ENCODE measurements at places on chromosomes 12 and 14.

GRCh38 chr12:2286461-2287131 is 233.8 kb downstream of the CACNA1C start:
- no peak for DNase-seq

GRCh38 chr12:75444429-75445136 is 36.0 kb upstream of the GLIPR1 start:
- DNase-seq: peak; percentile 7

DNA sequence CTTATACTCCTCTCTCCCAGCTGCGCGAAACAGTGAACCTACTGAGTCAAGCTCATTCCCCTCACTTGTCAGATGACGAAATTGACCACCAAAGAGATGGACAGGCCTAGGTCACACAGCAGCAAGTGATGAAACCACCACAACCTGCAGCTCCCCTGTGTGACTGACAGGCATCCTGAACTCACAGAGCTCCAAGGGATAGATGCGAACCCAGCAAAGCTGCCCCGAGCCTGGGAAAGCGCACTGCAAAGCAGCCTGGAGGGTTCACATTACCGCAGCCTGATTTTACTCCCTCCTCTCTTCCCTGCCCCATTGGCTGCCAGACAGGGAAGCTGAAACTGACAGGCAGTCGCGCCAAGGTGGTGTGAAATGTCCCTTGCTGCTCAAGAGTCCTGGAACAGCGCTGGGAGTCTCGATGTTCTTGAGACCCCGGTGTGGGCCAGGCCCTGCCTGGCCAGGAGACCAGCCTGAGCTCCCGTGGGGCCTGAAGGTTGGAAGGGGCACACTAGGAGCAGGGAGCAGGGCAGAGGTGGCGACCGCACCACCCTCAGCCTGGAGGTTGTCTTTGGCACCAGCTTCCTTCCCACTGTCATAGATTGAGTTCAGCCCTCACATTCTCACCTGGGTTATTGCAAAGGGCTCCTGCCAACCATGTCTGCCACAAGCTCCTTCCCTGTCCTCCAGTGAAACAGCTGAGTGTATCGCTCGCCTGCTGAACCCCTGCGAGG is 36.3 kb downstream of the SNRNP35 start:
- DNase-seq: no peak

DNA sequence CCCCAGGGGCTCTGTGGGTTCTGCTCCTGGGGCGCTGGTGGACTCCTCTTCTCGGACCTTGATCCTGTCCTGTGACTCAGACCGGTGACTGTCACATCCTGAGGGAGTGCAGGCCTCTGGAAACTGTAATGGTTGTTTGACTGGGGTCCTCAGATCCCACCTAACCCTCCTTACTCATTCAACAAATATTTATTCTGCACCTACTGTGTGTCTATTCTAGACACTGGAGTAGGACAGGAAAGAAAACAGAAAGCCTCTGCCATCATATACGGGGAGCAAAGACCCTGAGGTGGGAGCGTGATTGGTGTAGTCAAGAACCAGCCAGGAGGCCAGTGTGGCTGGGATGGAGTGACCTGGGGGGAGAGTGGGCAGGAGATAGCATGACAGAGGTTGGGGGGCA is 47.6 kb downstream of the ESRRB start:
- no peak for DNase-seq

GRCh38 chr12:96850676-96851075 is 56.4 kb upstream of the NEDD1 start:
- DNase-seq: no peak

GRCh38 chr14:100725587-100726387 is 905 bp upstream of the DLK1 start:
- DNase-seq: no peak

DNA sequence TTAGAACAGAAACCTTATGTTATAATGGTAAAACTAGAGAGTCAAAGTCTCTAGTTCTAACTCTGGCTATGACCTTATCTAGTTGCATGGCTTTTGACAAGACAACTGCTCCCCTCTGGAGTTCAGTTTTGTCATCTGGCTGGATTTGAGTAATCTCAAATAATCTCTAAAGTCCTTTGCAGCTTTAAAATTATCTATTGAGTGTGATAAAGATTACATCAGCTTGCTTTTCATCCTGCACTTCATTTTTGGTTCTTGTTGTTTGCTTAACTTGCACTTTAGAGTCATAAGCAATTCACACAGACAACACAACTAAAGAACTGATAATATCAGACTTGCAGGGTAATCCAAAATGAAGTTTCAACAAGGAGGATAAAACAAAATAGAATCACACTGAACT is 2.3 kb downstream of the AKAP5 start:
- DNase-seq: no peak

DNA sequence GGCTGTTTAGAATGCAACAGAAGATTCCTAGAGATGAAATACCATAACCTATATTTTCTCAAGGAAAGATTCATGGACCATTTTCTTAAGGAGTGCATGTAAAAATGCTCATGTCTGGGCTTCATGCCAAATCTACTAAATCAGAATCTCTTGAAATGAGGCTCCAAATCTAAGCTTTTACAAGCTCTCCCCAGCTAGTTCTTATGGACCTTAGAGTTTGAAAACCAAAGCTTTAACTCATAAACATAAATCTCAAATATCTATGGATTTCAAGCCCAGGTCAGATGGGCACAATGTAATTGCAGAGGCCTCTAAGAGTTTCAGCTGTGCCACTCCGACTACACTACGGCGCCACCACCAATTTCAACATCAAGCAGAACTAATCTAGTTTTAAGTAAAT is 117.3 kb upstream of the CAND1 start:
- no peak for DNase-seq

- DNase-seq: no peak
Observed at GRCh38 chr14:34034447-34035176, 83.7 kb upstream of the EGLN3 start.

DNA sequence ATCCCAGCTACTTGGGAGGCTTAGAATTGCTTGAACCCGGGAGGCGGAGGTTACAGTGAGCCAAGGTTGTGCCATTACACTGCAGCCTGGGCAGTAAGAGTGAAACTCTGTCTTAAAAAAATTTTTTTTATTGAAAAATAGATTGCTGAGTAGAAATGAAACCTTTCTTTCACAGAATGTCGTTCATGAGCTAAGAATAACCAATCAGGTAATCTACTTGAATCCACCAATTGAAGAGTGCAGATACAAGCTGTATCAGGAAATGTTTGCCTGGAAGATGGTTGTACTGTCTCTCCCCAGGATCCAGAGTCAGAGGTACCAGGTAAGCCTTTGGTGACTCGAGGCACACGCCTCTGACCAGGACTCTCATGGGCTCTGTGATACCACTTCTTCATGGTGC is 27.0 kb downstream of the DYNC1H1 start:
- no peak for DNase-seq

GRCh38 chr14:103488071-103488470 is 34.6 kb downstream of the CKB start:
- DNase-seq: no peak

GRCh38 chr12:67928621-67929383 is 60.4 kb upstream of the IFNG-AS1 start:
- no peak for DNase-seq

DNA sequence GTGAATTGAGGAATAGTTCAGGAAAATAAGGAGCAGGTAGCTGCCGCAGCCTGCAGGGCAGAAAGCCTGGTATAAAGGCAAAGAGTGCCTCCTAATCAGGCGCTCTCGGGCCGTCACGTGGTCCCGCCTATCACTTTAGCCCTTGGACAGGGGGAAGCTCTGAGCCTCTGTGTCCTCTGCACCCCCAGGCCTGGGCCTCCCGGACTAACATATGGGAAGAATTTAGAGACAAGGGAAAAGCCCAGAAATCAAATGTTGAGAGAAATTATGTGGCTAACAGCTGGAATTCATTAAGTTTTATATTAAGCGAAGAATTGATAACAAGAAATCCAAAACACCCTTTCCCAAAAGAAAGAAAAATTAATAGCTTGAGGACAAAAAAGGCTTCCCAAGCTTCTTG is 417.7 kb downstream of the ATP23 start:
- no peak for DNase-seq

DNA sequence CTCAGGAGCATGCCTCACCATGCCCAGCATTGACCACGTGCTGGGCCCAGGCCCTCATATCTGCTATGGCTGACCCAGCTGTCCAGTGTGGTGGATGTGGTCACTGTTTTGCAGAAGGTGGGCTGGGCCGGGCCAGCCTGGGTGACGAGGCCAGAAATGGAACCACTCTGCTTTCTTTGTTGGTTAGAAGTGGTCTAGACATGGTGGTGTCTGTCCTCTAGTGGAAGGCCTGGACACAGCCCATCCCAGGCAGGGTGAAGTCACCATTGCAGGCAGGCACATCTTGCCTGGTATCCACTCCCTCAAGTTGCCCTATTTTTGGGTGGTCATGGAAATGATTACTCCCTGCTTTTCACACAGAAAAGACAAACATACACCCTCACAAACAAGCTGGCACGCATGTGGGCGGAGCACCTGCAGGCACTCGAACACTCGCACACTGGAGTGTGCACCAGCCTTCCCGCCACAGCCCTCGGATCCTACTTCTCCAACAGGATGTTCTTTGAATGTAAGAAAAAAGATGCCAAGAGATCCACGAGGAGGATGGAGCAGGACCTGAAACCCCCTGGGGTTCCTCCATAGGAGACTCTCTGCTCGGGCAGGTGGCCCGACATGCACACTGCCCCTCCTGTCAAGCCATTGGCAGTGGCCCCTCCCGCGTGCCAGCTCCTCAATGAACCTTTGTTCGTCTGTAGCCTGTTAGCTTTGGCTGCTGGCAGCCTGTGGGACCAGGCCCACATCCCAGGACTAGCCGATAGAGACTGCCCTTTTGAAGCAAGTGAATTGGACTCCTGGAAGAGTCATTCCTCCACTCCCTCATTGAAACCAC is 38.4 kb downstream of the MLXIP start:
- no peak for DNase-seq

- DNase-seq: no peak
Observed at GRCh38 chr14:103928011-103928890, at the start of gene TDRD9. TSS of gene TDRD9 (plus strand) at chr14:103928456. CDS start at chr14:103928510, 54 bp downstream.

GRCh38 chr12:11769723-11770514 is 120.4 kb downstream of the ETV6 start:
- DNase-seq: no peak

DNA sequence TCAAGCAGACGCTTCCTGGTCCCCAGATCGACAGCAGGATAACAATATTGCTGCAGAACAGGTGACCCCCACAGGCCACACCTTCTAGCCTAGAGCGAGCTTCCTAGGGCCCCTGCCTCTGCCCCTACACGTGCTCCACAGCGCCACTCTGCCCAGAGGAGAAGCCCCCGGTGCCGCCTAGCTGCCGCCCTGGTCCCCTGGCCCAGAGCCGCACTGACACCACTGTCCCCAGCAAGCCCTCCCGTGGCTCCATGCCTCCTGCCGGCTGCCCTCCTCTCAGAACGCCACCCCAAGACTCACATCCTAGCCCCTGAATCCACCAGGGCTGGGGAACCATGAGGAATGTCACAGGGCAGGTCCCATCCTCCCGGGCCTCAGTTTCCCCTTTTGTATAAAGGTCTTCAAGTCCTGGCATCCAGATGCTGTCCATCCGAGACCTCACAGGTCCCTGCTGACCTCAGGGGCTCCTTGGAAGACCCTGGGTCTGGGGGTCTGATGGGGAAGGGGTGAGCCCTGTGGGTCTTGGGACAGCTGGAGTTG is 31.0 kb downstream of the JAG2 start:
- no peak for DNase-seq

- no peak for DNase-seq
Observed at GRCh38 chr12:78870539-78870938, 6.0 kb downstream of the SYT1 start.

DNA sequence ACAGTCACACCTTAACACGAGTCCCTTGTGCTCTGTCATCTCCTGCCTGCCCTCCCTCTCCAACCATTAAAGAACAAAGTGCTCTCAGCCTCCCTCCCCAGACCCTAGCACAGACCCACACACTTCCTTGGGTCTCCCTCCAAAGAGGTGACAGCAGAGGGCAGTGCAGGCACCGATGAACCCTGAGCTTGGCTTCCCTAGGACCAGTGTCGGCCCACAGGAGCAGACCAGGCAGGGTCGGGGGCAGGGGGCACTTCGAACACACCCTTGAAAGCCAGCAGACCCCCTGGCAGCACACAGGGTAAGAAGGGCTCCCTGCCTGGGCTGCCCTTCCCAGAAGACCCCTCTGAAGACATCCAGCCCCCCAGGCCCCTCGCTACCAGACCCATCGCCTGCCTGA is 7.0 kb downstream of the CDK2AP1 start:
- no peak for DNase-seq

- DNase-seq: no peak
Observed at GRCh38 chr12:3896801-3897351, 23.7 kb upstream of the PARP11 start.

DNA sequence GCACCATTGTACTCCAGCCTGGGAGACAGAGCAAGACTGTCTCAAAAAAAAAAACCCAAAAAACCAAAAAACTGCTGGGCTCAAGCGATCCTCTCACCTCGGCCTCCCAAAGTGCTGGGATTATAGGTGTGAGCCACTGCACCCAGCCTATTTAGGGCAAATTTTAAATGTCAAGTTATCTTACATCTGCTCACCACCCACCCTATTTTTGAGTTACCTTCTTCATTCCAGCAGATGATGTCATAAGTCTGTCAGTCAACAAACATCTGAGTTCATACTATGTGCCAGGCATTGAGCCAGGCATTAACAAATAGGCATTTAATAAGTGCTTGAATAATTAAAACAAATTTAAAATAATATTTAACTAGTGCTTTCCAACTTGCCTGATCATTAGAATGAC is 21.5 kb downstream of the BATF start:
- no peak for DNase-seq

GRCh38 chr14:68594737-68595380 is 198.0 kb downstream of the ZFP36L1 start:
- DNase-seq: no peak

GRCh38 chr12:124006846-124007713 is 34.1 kb downstream of the ZNF664 start:
- DNase-seq: no peak

DNA sequence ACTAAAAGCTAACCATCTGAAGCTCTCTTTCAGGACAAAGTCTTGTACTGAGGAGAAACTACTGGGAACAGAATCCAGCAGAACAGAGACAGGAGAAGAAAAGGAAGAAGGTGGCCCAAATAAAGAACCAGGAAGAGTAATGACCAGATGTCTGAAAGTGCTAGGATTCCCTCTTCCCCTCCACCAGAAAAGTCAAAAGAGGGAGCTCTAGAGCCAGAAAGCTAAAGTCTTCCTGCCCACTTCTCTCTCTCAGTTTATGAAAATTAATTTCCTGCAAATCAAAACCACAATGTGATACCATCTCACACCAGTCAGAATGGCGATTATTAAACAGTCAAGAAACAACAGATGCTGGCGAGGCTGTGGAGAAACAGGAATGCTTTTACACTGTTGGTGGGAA is 47.2 kb downstream of the SPPL3 start:
- DNase-seq: no peak

DNA sequence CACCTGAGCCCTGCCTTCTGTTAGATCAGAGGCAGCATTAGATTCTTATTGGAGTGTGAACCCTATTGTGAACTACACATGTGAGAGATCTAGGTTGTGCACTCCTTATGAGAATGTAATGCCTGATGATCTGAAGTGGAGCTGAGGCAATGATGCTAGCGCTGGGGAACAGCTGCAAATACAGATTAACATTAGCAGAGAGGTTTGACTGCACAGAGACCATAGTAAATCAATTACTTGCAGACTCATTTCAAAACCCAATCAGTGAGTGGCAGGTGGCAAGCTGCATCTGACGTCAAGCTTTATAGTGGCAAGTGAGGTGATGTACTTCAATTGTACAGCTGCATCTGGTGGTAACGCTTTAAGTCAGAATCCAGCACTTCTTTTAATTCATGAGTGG is 141.6 kb downstream of the GPHN start:
- no peak for DNase-seq

All from AG04450 (cell line).